ENCODE measurements at places on chromosomes 5 and 9.

DNA sequence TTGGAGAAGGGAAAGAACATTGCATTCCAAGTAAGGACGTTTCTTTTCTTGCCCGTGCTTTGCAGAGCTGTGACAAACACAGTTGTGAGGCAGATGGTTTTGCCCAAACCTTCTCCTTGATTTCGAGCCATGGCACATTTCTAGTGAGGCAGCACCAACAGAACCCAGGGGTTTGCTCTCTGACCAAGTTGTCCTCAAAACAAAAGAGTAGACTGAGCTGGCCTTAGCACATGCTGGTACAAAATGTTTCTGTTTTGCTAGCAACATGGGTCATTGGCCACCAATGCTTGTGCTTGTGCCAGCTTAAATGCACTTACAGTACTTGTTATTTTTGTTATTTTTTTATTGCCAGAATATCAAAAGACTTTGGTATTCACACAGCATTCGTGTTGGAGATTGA, 328.8 kb downstream of the GADD45G start:
- no peak for DNase-seq

- peak; percentile 26 for DNase-seq
These were observed 29.0 kb downstream of the MTMR12 start for GRCh38 chr5:32283539-32284377.

DNA sequence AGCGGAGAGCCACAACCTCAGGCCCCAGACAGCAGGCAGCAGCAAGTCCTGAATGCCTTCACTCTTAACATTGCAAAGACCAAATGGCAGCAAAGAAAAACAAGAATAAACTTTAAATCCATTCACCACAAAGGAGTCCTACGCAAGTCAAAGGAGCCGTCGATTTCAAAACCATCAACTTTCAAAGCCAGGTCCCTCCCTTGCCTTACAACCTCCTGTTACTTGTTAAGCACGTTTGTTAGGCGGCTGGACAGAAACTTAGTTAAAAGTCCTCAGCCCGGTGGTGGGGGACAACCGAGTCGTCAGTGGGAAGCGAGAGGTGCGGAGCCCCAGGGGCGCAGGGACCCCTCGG, 938 bp downstream of the LPAR1 start:
- no peak for DNase-seq

DNA sequence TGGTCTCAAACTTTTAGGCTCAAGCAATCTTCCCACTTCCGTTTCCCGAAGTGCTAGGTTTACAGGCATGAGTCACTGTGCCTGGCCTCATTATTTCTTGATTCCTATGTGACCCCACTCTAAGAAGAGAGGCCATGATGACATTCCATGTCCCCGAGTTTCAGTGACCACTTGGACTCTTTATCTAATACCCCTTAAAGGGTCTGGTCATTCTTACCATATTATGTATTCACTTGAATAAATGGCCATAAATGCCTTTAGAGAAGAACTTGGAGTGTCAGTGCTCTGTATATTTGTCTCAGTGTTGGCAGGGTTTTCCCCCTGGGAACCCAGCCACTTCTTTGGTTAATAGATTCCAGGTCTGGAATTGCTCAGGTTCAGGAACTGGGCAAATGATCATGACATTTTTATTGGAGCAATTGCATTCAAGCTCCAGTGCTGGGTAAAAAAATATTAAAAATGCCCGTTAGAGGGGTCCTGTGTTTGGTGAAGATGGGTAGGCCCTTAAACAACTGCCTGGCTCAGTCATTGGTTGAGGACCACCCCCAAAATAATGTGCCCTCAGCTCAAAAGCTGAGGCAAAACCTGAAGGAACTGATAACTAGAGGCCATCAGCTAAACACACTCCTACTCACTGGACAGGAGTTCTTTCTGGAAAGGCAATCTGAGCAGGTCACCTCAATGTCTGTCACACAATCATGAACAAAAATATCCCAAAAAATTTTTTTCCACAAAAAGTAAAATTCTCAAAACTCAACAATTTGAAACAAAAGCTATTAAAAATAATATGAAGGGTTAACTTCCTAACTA, 186.6 kb upstream of the ZNF608 start:
- DNase-seq, result no peak

DNA sequence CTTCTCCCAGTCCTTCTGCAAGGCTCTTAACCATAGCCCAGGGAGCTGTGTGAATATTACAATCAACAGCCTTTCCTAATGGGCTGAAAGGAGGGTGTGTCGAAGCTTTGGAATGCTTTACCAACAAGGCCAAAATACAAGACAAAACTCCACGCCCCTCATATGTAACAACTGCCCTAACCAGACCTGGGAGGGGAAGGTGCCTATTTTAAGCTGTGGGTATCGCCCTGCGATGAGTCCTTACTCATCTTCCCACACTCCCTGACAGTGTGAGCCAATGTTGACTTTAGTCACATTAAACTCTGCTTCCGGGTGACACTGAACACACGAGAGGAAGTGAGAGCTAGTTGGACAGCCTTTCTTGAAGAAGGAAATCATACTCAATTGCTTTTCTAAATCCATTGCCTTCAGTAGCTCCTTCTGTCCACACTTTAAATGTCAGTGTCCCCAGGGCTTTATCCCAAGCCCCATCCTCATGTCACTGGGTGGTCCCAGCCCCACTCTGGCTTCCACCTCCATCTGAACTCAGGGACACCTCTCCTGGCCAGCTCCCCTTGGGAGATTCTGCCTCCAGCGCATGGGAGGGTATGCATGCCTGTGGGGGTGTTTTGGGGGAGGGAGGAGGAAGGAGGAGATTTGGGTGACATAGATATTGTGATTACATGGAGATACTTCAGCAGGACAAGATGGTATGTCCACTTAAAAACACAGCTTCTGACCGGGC, 6.5 kb upstream of the TBC1D9B start:
- DNase-seq, result peak; percentile 74

DNA sequence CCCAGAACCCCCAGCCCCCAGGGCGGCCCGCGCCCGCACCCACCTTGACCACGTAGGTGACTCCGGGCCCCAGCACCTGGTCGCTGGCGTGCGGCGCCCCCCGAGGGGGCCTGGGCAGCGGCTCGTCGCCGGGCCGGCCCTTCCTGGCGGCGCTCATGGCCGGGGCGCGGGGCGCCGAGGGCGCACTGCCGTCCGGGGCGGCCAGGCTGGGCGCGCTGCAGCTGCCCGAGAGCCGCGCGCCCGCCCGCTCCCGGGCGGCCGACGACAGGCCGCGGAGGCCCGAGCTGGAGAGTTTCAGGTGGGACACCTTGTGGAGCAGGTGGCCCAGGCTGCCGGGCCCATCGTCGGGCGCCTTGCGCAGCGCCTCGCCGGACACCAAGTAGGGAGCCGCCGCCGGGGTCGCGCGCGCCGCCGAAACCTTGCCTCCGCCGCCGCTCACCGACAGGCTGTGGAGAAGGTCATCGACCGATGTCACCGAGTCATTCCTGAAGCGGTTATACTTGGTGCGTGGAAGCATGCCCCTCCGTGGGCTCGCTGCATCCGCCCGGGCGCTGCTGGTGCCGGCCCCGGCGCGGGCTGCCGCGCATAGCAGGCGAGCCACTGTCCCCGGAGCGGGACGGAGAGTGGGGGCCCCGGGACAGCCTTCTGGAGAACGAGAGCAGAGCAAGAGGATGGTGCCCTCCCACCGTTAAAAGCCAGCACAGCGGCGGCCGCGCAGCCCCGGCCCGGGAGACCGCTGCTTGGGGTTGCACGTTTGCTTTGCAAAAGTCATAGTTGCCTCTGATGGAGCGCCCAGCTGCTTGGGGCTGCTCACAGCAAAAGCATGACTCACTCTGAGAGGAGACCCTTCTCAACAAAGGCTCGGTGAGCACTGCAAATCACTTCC, at the start of gene SHC3:
SHC3 (minus strand) TSS at position 875 of the 886 bp plus-strand sequence; CDS start at position 517, 358 bp downstream.
- DNase-seq, result no peak

DNA sequence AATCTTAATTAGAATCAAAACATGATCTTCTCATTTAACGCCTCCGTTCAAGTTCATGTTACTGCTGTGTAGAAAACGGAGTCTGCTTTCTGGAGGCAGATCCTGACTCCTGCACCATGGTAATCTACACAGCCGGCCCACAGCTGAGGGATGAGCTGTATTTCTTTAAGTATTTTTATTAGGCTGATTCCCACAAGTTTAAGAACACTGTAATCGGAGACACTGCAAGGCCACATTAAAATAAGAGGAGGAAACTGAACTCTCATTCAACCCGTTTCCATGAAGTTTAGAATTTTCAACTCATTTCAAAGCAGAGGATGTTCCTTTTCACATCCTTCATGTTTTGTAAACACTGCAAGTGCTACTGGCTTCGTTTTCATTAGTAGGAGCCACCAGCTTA, 372.2 kb downstream of the NFIB start:
- no peak for DNase-seq

DNA sequence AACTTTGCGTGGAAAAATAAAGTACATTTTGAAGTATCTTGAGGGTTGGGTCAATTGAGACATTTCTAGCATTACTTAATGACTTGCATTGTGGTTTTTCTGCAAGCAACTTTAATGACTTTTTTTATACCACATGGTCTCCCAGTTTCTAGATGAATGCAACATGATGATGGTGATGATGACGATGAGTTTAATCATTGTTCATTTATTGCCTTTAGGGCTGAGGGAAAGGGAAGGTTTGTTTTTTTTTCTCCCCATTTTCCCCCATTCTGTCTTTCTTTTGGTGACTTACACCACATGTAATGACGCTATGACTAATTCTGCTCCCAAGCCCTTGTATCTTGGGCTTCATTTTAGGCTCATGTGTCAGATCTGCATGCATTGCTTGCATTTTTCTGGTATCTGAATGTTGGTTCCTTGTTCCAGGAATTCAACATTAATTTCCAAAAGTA, 57.7 kb upstream of the NXNL2 start:
- DNase-seq, result peak; percentile 89

GRCh38 chr9:94056442-94056974, 27.8 kb upstream of the PTPDC1 start:
- no peak for DNase-seq

- DNase-seq, result no peak
These were observed 235.4 kb downstream of the CDH9 start for GRCh38 chr5:26802944-26803343.

DNA sequence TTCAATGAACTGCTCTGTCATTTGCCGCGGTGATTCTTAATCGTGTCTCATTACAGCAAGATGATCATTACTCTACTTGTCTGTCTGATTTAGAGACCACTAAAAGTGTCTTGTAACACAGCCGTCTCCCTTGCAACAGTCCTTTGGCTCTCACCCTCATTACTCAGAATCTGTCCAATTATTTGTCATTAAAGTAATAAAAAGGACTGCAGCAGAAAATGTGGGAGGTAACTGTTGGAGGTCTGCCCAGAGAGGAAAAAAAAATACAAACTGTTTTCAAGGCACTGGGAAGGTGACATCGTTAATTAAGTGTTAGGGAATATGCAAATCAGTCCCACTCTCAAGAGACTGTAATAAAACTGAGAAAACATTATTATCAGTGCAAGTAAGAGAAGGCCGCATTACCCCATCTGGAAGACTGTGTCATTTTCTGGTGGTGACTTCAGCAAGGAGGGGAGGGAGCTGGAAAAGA, 281.0 kb downstream of the RASEF start:
- no peak for DNase-seq

DNA sequence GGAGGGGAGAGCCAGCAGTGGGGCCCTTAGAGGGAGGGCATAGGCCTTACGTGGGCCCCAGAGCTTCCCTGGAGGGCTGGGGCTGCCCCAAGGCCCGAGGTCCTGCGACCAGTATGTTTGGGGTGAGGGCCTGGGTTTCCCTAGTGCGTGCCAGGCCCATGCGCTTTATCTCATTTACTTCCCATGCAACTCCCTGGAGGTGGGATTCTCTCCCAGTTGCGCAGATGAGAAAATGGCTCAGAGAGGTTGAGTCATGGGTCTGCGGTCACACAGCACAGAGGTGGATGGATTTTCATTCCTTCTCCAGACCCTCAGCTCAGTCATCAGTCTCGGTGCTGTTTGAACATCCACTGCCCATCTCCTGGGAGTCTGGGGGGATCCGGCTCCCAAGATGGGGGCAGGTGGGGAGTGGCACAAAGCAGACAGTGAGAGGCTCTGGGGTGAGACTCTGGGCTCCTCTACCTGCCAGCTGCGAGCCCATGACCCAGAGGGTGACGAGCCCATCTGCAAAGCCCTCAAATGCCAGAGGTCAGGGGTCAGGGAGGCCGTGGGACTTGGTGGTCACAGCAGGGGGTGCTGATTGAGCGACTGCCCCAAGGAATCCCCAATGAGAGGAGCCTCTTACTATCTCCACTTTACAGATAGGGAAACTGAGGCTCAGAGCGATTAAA, 171.2 kb downstream of the GAPVD1 start:
- no peak for DNase-seq

DNA sequence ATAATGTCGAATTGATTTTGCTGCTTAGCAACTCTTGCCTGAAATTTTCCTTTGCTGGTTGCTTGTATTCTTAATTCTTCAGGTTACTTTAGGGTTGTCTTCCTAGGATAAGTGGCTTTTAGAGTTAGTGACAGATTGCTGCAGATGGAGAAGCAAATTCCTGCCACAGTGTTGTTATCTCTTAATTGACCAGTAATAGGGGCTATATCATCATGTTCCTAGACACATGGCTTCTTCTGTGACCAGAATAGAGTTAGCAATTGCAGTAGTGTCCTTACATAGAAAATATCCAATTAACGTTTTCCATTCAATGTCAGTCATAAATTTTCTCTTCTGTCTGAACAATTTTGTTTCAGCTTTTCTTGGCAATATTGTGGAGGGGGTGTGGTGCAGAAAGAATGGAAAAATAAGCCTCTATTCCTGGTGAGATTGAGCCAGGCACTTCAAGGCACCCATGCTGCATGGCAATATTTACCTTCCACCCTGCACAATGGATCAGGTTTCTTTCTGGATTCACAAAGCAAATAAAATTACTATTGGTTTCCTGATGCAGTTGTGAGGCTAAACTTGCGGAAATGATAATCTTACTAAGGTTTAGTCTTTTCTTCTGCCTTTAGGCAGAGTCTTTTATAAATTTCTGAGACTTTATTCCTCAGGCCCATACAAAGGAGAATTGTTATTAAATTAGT, 1481.5 kb downstream of the EFNA5 start:
- DNase-seq, result no peak

GRCh38 chr5:25414742-25415141, 770.0 kb upstream of the CDH10 start:
- DNase-seq, result no peak

DNA sequence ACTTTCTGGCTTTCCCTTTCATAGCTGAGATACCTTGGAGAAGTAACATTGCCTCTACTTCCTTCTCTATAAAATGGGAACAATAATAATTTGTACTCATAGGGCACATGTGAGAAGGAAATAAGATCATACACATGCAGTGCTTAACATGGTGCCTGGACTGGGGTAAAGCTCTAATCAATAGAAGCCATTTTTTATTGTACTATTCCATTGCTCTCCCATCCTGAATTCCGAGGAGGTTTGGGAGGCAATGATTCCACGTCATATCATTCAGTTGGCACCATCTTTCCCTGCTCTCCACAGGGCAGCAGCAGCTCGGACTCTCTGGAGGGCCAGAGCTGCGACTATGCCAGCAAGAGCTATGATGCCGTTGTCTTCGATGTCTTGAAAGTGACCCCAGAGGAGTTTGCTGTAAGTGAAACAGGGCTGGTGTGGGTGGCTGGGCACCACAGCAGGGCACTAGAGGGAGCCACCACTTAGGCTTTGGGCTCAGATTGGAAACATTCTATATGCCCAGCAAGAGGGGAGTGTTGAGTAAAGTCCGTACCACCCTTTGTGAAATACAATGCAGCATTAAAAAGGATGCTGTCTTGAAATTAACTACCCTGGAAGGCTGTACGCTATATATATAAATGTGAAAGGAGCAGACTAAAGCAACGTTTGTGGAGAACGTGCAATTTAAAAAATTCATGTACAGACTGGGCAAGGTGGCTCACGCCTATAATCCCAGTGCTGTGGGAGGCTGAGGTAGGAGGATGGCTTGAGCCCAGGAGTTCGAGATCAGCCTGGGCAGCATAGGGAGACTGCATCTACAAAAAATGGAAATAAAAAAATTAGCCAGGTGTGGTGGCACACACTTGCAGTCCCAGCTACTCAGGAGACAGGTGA, 51.2 kb downstream of the RALGPS1 start:
- no peak for DNase-seq
